ENCODE measurements at places on chromosomes 16 and 17.

GRCh38 chr16:7524419-7524818 lies 191.8 kb downstream of the RBFOX1 start:
- DNase-seq, result no peak

DNA sequence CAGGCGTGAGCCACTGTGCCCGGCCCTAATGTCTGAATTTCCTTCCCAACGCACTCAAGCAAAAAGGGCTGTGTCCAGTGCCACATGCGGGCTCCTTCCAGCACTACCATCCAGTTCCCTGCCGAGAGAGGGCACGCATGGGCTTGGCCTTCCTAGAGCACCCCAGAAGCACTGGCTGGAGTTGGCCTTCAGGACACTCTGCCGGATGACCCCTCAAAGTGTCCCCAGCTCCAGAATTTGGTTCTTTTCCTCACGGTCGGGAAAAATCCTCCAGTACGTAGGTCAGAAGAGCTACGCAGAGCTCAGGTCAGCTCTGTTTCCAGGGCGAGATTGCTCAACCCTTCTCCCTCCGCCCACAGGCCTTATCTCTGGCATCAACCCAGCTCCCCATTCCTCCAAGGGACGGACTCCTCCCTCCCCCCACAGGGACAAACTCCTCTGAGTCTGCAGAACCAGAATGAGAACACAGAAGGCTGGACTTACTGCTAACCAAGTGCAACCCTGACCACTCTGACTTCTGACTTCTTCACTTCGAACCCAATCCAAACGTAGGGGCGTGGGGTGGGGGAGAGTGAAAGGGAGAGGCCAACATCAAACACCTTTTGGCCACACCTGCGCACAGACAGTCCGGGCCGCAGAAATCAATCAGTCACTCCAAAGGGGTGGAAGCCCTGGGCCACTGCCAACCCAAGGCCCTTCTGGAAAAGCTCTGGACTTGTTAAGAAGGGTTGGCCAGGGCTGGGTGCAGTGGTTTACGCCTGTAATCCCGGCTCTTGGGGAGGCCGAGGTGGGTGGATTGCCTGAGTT lies 3.6 kb downstream of the CDC42EP4 start:
- no peak for DNase-seq

GRCh38 chr17:57463103-57463885 lies 207.0 kb downstream of the MSI2 start:
- DNase-seq, result no peak

- DNase-seq, result no peak
Measured at GRCh38 chr16:74113545-74113944, 183.1 kb upstream of the PSMD7 start.

DNA sequence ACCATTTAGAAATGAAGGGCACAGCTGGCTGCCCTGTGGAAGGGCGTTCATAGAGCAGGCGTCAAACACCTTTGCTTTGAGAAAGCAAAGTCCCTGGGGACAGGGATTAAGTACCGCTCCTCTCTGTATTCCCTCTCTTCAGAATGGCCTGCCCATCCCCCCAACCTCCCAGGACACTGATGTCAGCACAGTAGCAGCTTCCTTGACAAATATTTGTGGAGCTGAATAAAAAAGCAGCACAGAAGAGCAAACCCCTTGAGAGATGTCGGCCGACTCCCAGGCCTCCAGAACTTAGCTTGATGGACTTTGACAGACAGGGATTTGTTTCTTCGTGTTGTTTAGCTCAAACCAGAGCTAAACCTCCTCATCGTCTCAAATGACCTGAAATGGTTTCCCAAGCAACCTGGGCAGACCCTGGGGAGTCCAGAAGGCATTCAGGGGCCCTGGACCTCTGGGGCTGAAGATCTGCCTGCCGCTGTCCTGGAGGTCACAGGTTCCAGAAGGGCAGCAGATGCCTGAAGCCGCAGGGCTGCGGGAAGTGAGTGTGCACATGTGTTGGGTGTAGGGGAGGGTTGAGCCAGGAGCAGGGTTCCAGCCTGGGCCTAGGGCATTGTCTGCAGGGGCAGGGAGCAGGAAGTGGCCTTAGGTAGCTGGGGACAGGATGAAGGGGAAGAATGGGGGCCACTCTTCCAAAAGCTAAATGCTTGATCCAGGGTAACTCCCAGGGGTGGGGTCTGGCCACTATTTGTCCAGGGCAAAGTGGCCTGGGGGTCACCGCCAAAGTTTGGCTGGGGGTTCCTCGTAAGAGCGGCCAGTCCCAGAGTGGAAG lies 42.3 kb upstream of the NKD1 start:
- no peak for DNase-seq

GRCh38 chr16:66523861-66524354 lies 26.0 kb downstream of the TK2 start:
- DNase-seq, result peak; percentile 44

DNA sequence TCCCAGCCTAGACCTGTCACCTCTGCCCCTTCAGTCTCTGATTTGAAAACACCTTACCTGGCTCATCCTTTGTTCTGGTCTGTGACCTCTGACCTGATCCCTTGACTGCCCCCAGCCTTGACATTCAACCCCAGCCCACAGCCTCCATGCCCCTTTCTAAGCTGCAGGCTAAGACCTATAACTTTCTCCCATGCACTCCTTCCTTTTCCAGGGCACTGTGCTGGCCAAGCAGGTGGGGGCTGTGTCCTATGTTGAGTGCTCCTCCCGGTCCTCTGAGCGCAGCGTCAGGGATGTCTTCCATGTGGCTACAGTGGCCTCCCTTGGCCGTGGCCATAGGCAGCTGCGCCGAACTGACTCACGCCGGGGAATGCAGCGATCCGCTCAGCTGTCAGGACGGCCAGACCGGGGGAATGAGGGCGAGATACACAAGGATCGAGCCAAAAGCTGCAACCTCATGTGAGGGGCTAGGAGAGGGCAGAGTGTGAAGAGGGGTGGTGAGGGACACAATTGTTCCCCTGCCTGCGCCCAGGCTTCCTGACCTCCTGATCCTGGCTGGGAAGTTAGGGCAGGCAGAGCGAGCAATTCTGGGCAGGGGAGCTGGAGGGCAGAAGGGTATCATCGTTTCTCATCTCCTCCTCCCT lies 3.3 kb downstream of the RND2 start:
- DNase-seq, result no peak

DNA sequence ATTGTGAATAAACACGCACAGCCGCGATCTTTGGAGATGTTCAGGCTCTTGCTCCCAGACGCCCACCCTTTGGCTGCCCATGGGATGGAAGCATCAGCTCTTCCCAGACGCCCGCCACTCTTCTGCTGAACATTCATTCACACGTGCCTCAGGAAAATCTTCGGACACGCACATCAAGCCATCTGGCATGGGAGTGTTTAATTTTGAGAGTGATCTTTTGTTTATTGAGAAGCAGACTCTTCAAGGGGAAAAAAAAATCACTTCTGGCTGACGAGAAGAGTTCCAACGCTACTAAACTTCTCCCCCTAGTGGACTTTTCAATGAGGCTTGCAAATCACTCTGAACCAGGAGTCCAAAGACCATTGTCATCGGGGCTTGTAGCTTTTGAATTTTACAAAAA lies 62.0 kb upstream of the NUDT7 start:
- DNase-seq, result no peak

DNA sequence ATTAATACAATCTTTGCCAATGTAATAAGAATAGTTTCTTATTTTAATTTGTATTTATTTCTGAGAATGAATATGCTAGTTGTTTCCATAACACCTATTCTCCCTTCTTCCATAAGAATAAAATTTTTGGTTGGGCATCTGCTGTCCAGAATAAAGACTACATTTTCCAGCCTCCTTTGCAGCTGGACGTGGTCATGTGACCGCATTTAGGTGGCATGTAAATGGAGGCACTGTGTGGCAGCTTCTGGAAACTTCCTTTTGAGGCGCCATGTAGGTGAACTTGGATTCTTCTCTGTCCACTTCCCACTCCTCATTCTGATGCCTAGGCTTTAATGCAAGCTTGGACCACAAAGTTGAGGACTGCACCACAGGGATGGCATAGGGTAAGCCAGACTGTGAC lies 215.4 kb upstream of the AXIN2 start:
- no peak for DNase-seq

DNA sequence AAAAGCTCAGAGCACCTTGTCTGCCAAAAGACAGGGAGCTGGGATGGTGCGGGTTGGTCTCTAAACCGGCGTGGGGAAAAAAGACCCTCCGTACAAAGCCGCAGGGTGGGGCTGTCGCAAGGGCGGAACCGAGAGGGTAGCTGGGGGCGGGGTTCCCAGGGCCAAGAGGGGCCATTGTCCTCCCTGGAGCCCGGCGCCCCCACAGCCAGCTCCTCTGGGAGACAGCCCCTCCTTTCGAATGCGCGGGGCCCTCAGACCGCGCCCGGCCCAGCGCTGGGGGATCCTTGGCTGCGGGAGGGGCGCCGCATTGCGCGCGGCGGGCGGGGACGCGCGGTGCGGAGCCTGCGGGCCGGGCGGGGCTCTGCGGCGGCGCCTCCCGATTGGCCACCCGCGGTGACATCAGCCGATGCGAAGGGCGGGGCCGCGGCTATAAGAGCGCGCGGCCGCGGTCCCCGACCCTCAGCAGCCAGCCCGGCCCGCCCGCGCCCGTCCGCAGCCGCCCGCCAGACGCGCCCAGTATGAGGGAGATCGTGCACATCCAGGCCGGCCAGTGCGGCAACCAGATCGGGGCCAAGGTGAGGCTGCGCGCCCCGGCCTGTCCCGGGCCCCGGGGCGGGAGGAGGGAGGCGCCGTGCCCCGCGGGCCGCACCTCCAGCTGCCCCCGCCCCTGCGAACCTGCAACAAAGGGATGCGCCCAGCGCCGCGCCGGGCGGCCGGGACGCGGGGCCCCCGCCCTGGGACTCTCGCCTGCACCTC lies at the start of gene TUBB3:
Gene TUBB3, plus strand, starts transcription at position 459 of the 756 bp plus-strand sequence. Its CDS starts 60 bp downstream, at position 519.
- peak; percentile 44 for DNase-seq

DNA sequence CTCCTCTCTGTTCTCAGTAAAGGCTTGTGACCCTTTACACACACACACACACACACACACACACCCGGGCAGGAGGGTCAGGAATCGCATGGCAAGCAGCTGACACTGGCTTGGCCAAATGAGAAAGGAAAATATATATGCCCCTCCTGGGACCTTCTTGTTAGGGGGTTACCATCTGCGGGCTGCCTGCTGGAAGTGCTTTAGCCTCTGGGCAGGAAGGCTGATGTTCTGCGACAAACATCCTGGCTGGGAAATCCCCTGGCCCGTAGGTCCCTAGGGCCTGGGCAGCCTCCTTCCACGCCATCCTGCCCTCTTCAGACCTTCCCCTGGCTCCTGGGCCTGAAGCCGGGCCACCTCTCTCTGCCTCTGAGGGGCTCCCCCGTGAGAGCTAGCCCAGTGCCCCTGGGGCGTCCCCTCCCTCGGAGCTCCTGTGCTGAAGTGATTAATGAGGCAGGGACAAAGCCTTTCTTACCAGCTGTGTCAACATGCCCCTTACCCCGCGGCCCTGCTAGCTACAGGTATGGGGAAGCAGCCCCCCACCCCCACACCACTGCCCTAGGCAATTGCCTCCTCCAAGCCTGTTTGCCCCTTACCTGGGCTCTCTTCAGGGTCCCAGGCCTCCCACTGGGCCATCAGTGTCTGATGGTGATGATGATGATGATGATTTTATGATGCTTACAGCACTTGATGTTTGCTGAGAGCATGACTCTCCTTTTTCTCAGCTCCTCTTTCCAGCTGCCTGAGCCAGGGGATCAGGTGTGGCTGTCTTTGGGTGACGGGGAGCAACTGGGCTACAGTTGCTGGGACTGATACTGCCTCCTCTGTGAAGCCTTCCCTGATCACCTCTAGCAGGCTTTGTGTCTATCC lies 32.8 kb upstream of the ETV4 start:
- no peak for DNase-seq

GRCh38 chr17:67779098-67779672 lies 46.1 kb upstream of the BPTF start:
- no peak for DNase-seq

GRCh38 chr17:28950017-28950751 lies 1.1 kb downstream of the PHF12 start:
- DNase-seq, result peak; percentile 10

DNA sequence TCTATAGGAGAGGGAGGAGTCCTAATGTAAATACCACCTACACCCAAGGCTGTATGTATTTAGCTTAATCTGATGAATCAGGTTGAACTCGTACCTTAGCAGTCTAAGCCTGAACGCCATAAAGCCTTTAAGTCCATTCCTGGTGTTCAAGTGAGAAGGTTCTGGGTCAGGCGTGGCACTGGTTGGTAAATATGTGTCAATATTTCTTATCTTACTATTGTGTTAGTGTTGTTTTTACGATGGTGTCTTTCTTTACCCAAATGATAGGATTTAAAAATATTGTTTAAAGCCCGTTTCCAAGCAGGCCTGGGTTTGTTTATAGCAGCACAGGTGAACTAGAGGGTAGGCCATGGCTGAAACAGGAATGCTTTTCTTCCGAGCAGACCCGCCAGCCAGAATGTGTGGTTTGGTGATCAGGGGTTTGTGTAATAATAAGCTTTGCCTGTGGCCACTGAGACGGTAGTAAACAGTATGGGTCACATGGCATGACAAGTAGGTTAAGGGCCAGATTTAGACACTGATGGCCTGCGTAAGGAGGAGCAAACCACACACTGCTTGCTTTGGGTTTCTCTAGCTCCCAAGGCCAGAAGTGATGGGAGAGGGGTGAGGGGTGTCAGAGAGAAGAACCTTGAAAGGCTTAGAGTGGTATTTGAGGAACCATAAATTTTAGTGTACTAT lies 3.3 kb downstream of the TMEM94 start:
- no peak for DNase-seq

- no peak for DNase-seq
Measured at GRCh38 chr16:57611181-57611580, 17.2 kb upstream of the ADGRG1 start.

DNA sequence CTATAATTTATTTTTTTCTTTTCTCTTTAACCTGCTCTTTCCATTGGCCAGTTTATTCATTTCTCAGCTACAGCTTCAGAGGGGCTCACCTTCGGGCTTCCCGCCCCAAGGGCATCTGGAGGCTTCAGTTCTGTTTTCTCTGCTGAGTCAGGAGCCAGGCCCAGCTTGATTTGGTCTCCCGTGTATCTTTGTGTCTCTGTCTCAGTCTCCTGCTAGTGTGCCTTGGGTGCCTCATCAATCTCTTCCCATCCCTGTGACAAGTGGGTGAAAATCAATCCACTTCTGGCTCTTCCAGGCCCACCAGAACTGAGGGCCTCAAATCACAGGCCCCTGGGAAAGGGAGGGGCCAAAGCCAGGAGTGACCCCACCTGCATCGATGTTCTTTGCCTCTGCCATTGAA lies 72.1 kb downstream of the CCDC182 start:
- no peak for DNase-seq

DNA sequence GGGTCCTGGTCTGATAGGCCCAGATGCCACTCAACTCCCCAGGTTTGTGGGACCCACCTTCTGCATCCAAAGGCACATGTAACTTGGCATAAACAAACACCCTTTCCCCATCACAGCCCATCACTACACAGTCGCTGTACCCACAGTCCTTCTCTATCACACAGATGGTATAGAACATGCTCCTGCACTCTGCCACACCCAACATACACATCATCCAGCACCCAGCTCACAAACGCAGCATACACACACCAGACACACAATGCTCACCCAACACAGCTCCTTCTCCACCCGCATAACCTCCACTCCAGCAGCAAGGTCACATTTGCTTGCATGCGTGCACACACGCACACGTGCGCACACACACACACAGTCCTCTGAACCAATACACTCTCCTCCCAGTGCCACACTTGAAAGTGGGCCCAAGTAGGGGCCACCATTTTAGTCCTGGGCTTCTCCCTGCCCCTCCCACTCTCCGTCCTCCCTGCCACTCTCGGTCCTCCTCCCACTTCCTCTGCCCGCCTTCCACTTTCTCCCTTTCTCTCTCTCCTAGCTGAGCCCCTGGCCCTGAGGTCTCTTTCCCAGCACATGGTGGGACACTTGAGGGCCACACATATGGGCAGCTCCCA lies 8.5 kb upstream of the TMEM92 start:
- DNase-seq, result no peak
